ENCODE measurements at places on chromosomes 7 and 10. TPM values are rescaled to one million over a fixed set of nuclear protein-coding genes. Genes with fewer than 3 reads are reported as not detected.

Gene PLPP4
- 0.79 TPM for total RNA-seq

GRCh38 chr7:35714862-35715261, 19.9 kb upstream of the HERPUD2 start:
- no peak for DNase-seq

DNA sequence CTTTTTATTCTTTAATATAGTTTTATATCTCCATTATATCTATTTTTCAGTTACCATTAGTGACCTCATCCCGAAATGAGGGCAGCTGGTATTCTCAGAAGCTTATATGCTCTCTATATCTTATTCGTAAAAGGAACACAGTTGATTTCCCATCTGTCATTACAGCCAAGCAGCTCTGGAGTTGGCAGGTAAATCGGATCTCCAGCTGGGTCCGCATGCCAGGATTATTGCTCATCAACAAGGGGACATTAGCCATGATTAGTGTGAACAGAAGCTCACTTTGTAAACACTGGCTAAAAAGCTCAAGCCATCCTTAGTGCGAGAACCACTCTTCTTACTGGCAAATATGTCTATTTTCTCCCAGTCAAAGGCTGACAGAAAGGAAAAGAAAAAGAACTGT, 180.3 kb downstream of the NPSR1 start:
- DNase-seq, result no peak

Gene C10orf62
- not detected for total RNA-seq

- DNase-seq, result no peak
Measured at GRCh38 chr7:30171766-30172447, 37.1 kb downstream of the MTURN start.

Gene HIPK2
- total RNA-seq, result 27.3 TPM

- no peak for DNase-seq
Measured at GRCh38 chr7:45035893-45036292, 35.9 kb downstream of the CCM2 start.

Gene CTTNBP2
- 4.5 TPM for total RNA-seq

Gene NSMCE4A
- total RNA-seq, result 152 TPM

Gene LOXL4
- 3.4 TPM for total RNA-seq

- peak; percentile 74 for DNase-seq
Measured at GRCh38 chr7:151087245-151088018, 1.2 kb downstream of the AGAP3 start.

Gene CCDC71L
- 28.1 TPM for total RNA-seq

- no peak for DNase-seq
Measured at GRCh38 chr7:118052336-118052735, 131.6 kb upstream of the LSM8 start.

GRCh38 chr7:36884351-36884750, 160.1 kb upstream of the AOAH start:
- DNase-seq, result no peak

Gene CD36
- 59.2 TPM for total RNA-seq

DNA sequence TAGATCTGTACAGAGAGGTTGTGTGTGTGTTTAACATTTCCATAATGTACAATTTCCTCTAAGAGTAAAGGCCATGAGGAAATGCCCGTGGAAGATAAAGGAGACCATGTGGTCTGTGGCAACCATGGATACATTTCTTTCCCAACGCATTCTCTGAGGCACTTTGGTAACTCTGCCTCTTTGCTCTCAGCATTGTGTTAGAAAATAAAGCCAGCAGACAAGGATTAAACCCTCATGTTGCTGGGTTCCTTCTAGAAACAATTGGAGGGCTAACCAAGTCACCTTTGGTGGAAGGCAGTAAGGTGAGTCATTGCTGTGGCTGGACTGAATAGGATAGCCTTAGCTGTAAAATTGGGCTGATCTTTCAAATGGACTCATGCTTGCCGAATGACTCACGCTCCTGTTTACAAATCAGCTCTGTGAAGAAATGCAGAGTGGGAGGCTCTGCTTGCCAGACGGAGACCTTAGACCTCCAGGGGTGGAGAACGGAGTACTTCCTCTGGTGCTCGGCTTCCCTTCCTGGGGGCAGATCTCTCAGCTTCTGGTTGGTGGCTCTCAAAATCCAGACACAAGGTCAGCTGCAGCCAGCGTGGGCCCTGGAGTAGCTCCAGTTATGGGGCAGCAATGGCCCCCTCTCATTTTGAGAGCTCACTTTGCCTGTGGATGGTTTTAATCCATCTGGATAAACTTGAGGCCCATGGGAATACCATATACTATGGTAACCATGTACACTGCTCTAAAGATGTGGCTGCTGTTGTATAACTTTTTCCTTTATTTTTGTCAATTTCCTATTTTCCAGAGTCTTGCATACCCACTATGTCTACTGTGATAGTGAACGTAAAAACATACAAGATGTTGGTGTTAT, 137.3 kb downstream of the TCF7L2 start:
- DNase-seq, result peak; percentile 80

DNA sequence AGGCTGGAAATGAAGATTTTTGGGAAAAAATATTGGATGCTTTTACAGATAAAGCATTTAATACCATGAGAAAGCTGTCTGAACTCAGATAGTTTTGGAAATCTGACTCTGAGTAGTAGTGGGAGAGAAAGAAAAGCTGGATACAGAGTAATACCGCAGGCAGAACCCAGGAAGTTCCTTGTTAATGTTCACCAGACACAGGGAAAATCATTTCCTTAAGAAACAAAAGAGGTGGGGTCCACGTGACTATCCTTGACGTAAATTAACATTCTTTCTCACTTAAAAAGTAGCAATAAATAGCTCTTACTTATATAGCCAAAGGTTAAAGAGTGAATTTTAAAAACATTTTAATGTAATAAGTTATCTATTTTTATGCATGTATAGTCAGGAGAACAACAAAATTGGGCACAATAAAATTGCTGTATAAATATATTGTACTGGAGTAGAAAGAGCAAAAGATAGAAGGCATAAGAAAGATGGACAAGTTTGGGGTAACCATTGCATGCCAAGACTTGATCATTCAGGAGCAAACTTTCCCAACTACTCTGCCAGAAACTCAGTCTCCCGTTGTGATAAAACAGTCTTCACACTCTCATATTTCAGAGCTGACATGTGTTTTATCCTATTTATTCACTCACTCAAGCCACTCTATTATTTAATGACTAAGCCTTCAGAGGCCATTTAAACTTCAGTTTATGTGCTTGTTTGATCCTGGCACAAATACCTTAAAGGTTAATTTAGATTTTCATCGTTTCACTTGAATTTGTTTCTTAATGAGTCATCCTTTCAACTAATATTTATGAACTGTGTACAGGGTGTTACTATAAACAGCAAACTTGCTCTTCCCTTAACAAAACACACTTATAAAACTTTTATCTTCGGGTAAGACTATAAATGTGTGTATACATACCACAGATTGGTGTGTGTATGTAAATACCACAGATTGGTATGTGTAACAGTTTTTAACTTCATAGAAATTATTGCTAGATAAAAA, 143.1 kb downstream of the GNAI1 start:
- no peak for DNase-seq

DNA sequence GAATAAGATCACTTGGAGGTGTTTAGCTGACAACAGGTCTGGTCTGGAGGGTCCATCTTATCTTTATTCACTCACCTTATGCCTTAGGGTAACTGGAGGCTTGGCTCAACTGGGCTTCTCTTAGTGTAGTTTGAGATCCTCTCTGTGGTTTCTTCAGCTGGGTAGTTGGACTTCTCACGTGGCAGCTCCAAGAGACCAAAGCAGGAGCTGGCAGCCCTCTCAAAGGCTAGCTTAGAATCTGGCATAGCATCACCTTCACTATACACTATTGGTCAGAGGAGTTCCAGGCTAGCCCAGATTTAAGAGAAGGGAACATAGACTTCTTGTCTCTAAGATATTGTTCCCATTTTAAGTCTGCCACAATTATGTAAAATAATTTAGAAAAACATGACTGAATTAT, 16.4 kb downstream of the ADK start:
- DNase-seq, result no peak

- no peak for DNase-seq
Measured at GRCh38 chr7:47443049-47443448, 138.9 kb downstream of the TNS3 start.

GRCh38 chr10:131127138-131127589, 184.4 kb downstream of the TCERG1L start:
- no peak for DNase-seq

DNA sequence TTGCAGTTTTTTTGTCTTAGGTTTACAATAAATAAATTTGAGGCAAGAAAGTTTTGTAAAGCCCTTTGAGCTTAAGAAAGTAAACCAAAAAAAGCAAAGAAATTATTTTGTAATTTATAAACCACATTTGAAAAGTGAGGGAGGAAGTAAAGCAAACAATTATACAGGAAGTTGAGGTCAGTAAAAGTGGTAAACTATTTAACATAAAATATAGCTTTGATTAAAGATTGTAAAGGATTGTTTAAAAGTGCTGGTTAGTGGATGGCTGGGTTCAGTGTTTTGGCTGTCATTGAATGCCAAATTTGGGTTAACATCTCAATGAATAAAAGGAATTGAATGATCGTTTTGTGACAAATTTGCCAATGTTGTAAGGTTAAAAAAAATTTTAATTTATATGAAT, 9.9 kb downstream of the SOSTDC1 start:
- DNase-seq, result no peak

DNA sequence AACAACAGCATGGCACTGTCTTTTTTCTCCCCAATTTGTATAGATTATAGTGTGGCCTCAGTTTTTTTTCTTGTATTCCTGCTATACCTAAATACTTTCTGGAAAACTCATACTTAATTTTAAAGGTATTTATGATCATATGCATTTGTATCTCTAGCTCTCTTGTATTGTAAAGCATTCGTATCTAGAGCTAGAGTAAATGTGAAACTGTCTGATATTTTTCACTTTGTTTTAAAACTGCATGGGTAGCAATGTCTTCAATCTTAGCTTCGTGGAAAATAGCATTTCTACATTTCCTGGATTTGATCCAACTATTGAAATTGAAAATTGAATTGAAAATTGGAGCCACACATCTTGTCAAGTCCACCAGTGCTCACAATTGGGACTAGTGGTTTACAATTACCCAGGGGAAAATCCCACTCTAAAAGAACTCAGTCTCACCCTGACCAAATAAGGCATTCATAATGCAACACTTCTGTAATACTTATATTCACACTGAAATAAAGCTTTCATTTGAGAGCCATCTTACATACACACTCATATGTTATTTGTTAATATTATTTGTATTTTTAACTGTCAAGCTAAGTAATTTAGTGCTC, 51.3 kb upstream of the KLF6 start:
- no peak for DNase-seq

Gene MOGAT3
- total RNA-seq, result 56.9 TPM

All from transverse colon (tissue), 4 donors.